ENCODE measurements at places on chromosomes 4 and X. TPM values are rescaled to one million over a fixed set of nuclear protein-coding genes. Genes with fewer than 3 reads are reported as not detected.

DNA sequence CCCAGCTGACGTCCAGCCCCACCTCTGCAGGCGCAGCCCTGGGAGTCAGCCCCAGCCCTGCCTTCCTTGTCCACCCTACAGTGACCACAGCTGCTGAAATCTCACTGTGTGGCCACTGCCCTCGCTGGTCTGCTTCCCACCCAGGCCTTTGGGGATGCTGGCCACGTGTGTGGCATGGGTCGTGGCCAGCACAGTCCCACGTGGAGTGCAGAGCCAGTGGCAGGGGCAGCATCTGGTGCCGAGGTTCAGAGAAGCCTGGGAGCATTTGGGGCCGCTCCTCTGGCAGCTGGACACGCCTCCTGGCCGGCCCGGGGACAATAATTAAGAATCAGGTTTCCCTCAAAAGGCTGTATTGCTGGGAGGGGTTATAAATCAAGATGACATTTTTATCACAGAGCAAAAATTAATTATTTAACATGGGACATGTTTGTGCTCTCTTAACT lies 92.1 kb downstream of the HMX1 start:
- DNase-seq = no peak

GRCh38 chrX:11789809-11790208 lies 31.8 kb downstream of the MSL3 start:
- no peak for DNase-seq

- peak; percentile 77 for DNase-seq
These were observed 482 bp downstream of the GSTCD start for GRCh38 chr4:105709081-105709450.

SPINK2 gene
- not detected for total RNA-seq

GRCh38 chrX:133958997-133959688 lies 26.3 kb downstream of the GPC3 start:
- DNase-seq = no peak

DNA sequence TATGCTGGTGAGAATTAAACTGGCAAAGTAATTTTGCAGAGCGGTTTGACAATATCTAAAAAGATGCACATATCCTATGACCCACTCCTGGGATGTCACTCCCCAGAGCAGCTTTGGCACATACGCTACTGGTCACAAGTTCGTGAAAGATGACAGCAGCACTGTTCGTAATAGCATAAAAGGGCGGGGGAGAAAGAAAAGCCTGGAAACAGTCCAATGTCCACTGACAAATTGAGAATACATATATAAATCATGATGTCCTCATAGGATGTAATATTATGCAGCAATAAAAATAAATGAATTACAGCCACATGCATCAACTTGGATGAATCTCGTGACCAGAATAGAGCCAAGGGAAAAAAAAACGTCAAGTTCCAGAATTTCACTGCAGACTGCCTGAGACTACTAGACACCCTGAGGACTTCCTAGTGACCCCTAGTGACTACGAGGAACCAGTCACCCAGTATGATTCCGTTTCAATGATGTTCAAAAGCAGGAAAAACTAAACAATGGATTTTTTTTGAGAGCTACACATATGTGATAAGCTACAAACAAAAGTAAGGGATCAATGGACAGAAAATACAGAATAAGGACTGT lies 1.8 kb downstream of the PCSK1N start:
- DNase-seq = peak; percentile 66

TNIP3 gene
- total RNA-seq = 0.59 TPM

SYTL5 gene
- under 0.01 TPM for total RNA-seq

MAP7D3 gene
- total RNA-seq = 19.2 TPM

DNA sequence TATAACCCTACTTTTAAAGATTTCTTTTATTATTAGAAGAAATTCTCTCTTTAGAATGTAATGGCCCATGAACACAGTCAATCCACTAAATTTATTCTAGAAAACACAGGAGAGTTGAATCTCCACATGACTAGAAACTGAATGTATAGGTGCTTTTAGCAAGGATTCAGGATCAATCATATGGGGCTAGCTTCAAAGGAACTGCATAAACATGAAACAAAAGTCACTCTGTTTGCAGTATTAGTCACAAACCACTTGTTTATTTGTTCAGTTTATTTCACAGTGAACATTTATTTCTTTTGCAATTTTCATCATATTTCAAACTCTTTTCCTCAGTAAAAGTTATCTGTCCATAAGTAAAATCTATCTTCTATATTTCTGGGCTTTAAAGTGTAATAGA lies 1604.6 kb downstream of the PCDH18 start:
- no peak for DNase-seq

- no peak for DNase-seq
These were observed 17.7 kb downstream of the COL4A6 start for GRCh38 chrX:108420481-108420880.

EFHC2 gene
- total RNA-seq = 2.9 TPM

- DNase-seq = no peak
These were observed 213.3 kb downstream of the DTHD1 start for GRCh38 chr4:36494747-36495146.

DRP2 gene
- total RNA-seq = 0.59 TPM

DNA sequence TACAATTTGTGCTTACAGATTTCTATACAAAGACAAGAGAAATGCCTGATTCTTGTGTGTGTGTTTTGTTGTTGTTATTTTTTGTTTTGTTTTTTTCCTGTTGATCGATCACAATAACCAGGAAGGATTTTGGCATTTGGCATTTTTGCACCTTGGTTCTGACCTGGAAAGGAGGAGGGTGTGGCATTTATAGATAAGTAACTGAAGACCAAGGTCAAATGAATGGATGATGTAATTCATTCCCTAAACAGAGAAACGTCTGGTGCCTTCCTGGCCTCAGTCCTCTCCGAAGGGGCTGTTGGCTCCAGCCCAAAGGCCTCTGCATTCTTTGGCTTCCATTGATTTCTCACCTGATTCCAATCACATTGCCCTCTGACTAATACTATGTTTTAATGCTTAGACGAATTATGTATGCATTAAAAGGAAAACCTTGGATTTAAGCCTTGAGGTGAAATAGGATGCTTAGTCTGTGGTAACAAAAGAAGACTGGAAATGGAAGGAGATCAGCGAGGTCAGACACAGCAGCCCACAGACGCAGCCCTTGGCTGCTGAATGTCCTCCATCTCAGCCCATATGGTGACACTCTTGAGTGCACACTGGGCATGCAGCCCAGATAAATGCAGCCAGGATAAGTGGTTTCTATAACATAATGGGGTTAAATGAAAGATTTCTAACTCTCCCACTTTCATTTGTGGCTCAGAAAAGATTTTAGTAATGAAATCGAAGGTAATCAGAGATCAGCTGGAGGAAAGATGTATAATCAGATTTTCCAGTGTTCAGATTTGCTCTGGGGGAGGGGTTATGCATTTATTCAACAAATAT lies 60.5 kb upstream of the TRIM2 start:
- no peak for DNase-seq

Data from osteoblast (primary cell).